Foreskin keratinocyte (primary cell): ENCODE measurements at places on chromosomes 7 and 10. TPM values are rescaled to one million over a fixed set of nuclear protein-coding genes. Genes with fewer than 3 reads are reported as not detected.

The C10orf53 gene
- not detected in 2 replicates for total RNA-seq

DNA sequence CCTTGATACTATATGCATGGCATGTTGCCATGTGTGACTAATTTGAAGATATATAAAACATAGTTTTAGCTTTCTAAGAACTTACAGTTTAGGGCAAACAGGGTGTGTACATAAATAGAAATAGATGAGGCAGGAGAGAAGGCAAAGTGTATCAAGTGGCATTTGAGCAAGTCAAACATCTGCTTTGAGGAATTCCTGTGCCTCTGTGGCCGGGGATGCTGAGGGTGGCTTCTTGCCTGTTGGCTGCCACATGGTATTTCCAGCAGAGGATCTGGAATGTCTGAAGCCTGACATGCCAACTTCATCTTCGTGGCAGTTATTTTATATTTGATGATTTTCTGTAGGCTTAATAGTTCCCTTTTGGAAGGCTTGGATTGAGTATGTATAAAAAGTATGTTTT is 6.0 kb downstream of the SSBP1 start:
- no peak for DNase-seq

- no peak for DNase-seq
These were observed 45.9 kb upstream of the PAPSS2 start for GRCh38 chr10:87613751-87614150.

- DNase-seq: no peak
These were observed 546.8 kb upstream of the FOXK1 start for GRCh38 chr7:4135301-4135700.

The NODAL gene
- total RNA-seq: 0.14 TPM in 2 replicates

The IGFBP1 gene
- not detected in 2 replicates for total RNA-seq

The GRID1 gene
- total RNA-seq: not detected in 2 replicates

- no peak for DNase-seq
These were observed 70.2 kb upstream of the ADAM12 start for GRCh38 chr10:126458466-126458865.

The CNTNAP2 gene
- 0.11 and 0.17 TPM in 2 replicates for total RNA-seq

The ADCY1 gene
- total RNA-seq: 0.56 and 0.58 TPM in 2 replicates

GRCh38 chr7:112782498-112782897 is 7.7 kb downstream of the TMEM168 start:
- peak; percentile 78 for DNase-seq

DNA sequence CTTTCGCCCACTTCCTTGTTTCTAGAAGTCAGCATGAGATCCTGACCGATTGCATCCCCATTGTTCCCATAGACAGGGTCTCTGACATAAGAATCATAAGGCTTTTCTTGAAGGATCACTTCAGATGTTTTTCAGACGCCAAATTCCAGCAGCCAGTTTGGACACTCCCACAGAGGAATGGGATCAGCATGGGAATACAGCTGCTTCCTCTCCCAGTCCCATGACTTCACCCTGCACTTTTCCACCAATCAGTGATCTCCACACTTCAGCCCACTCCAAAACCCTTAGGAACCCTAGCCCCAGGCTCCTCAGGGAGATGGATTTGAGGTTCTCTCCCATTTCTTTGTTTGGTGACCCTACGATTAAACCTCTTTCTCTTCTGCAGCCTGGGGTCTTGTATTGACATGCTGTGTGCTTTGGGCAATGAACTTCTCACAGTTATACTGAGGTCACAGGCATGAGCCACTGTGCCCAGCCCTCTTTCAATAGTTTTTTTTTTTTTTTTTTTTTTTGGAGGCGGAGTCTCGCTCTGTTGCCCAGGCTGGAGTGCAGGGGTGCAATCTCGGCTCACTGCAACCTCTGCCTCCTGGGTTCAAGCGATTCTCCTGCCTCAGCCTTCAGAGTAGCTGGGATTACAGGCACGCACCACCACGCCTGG is 52.8 kb upstream of the CHST3 start:
- no peak for DNase-seq

The COL13A1 gene
- total RNA-seq: 2.0 and 2.7 TPM in 2 replicates

- no peak for DNase-seq
These were observed 234.7 kb upstream of the TCERG1L start for GRCh38 chr10:131546086-131546810.
